Sciatic nerve (tissue), 2 donors: ENCODE measurements at places on chromosomes 13 and 19.

DNA sequence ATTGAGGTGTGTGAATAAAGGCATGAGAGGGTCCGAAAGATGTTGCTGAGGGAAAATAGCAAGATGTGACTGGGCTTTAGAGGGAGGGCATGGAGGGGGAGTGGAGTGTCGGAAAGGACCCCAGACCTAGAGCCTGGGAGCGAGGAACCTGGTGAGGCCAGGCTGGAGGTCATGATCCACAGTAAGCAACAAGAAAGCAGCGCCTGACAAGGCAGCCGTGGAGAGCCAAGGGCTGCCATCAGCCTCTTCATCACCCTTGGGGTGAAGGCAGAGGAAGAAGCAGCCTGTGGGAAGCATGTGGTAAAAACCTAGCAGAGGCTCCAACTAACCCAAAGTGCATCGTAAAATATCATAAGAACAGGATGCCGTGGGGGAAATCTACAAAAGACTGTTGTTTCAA lies 162.8 kb upstream of the SOX1 start:
- DNase-seq: peak; percentile 33

GRCh38 chr19:39236527-39236926 lies 8.3 kb downstream of the IFNL3 start:
- no peak for DNase-seq

- no peak for DNase-seq
These were observed 140.7 kb downstream of the KCTD12 start for GRCh38 chr13:76745261-76746200.

GRCh38 chr19:15418231-15418578 lies 583 bp downstream of the AKAP8L start:
- no peak for DNase-seq

DNA sequence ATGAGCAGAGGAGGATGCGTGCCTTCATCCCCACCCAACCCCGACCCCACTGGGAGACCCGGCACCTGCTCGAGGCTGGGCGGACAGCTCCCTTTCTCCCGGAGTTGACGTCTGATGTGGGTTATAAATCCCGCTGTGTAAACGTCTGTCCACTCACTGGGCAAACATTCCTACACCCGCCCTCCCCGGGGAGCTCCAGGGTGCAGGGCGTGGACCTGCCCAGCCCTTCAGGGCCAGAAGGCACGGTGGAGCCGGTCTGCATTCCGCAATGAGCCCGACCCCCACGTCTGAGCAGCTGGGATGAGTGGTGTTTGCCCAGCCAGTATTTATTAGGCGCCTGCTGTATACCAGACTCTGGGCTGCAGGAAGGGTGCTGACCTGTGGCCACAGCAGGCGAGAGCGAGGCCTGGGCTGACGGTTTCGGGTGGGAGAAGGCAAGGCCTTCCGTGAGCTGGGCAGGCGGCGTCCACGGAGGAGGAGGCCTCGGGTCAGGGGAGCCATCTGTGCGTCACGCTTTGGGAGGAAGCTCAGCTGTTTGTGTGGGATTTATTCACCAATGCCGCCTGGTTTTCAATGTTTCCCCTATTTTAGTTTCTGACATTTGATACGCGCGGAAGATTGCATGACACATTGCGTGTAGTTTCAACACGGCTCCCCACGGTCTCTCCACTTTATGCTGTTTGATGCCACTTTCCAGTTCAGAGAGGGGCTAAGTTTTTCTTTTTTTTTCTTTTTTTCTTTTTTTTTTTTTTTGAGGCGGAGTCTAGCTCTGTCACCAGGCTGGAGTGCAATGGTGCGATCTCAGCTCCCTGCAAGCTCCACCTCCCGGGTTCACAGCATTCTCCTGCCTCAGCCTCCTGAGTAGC lies 2.0 kb downstream of the MISP start:
- peak; percentile 77 for DNase-seq
